ENCODE measurements at places on chromosomes 3 and 15.

- DNase-seq = no peak
These were observed 254.9 kb upstream of the IGF1R start for GRCh38 chr15:98393471-98393870.

GRCh38 chr3:169940470-169941181 is 26.0 kb upstream of the SEC62 start:
- no peak for DNase-seq

DNA sequence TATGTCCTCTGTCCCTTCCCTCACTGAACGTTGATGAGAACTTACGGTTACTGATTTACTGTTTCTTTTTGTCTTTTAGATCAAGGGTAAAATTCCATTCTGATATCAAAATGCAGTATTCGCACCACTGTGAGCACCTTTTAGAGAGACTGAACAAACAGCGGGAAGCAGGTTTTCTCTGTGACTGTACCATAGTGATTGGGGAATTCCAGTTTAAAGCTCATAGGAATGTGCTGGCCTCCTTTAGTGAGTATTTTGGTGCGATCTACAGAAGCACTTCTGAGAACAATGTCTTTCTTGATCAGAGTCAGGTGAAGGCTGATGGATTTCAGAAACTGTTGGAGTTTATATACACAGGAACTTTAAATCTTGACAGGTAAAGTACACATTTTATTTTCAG is 990 bp downstream of the MYNN start:
- DNase-seq = no peak

DNA sequence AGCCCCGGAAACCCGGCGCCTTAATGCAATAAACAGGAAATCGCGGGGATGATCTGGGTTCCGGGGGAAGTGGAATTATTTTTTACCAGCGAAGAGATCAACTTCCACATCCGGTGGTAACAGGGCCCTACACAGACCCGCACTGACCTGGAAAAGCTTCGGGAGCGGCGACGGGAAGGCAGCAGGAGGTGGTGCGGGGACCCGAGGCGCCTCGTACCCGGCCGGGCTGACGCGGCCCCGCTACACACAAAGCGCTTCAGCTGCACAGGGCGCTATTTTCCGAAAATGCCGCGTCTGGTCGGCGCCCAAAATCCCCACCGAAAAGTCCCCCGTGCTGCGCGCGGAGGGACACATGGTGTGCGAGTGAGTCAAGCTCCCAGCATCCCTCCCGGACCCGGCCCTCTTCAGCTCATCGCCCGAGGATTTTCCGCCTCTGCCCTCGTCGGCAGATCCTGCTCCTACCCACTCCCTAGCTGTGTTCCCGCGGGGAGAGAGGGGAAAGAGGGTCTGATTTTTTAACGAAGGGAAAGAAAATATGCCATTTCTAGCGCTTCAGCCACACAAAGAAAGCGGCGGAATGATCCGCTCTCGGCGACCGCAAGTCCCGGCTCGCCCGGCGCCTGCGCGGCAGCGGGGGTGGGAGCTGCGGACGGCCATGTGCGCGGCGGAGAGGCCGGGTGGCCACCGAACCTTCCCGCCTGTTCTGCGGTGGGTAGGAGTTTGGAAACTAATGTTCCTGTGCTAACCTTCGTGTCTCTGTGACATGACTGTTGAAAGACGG is at the start of gene GABPB1:
TSS of gene GABPB1 (minus strand) at position 361 of the 781 bp plus-strand sequence. CDS start 45,400 bp downstream, outside the sequence.
- peak; percentile 89 for DNase-seq

GRCh38 chr3:128761392-128761791 is 35.4 kb downstream of the RAB7A start:
- DNase-seq = no peak

DNA sequence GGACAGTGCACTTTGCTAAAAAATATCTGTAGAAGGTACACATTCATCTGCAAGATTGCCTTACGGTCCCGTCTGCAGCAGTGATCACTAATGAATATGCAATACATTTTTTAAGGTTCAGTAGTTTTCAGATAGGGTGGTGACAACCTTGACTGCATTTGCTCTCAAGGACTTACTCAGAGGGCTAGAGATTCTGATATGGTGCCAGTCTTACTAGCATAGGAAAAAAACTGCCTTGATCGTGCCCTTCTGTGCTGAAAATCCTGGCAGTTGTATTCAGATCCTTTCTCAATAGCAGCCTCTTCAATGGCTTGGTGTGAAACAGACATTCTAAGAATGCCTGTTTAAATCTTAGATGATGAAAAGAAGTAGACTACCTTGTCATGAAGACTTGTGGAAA is 411.9 kb upstream of the CCDC54 start:
- DNase-seq = no peak

DNA sequence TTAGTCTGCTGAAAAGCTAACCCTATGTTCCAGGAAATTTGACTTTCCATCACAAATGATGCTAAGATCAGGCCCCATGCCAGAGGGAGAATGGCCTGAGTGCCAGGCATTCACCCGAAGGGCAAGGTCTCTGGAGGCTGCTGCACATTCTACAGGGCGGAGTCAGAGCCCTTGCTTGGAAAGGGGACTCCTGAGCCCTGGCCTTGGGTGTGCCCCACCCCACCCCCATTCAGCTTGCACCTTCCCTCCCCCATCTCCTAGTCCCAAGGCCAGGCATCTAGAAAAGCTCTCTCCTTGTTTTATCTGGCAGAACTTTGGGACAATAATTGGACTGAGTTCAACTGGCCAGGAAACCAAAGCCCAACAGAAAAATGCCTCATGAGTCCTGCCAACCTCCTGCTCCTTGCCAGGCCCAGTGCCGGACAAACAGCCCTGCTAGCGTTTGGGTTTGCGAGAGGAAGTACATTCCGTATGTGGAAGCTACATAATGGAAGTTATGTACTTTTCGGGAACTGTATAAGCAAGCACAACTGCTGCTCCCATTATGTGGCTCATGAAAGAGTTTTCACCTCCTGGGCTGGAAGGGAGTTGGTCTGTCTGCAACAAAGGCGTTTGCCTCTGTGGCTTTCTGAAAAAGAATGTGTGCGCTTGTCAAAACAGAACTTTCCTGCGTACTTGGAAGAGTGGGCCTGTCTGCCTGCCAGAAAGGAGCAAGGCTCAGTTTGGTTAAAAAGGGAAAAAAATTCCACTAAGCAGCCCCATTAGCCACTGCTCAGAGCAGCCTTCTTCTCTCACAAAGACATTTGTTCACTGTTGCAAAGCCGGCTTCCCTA is 321.5 kb upstream of the CTNNB1 start:
- no peak for DNase-seq

- no peak for DNase-seq
These were observed 28.6 kb downstream of the CGGBP1 start for GRCh38 chr3:88030210-88030609.

GRCh38 chr3:132399054-132399929 is 18.0 kb upstream of the DNAJC13 start:
- DNase-seq = no peak

DNA sequence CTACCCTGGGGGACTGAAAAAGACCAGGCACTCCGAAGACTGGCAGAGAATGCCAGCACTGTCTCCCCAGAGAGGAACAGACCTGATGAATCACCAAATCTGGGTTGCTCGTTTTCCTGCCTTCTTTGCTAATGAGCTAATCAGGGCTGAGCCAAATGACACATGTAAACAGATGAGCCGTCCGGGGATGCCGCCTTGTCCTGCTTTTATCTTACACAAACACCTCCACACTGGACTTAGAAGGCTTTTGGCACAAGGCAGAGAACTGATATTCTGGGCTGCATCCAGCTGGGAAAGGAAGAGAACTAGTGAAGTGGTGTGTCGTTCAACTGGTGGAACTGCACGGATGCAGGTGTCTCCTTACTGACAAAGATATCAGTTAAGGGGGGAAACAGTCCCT is 88.1 kb downstream of the MECOM start:
- peak; percentile 59 for DNase-seq

DNA sequence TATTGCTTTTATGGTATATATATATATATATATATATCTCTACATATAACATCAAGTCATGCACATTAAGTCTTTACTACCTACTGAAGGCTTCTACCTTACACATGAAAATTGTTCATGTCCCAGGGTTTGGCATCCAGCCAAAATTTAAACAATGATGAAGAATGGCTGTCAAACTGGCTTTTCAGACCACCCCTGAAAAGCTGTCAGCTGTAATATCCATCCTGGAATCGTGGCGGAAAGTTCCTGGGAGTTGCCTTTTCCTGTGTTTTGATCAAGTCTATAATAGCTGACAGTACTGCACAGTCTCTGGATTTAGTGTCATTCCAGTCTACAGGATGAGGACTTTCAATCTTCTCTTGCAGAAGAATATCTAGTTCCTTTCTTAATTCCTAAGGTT is 48.3 kb downstream of the DHX36 start:
- no peak for DNase-seq

GRCh38 chr15:74318376-74319137 is 48.9 kb downstream of the CYP11A1 start:
- no peak for DNase-seq

- DNase-seq = no peak
These were observed 533.7 kb upstream of the ATP11B start for GRCh38 chr3:182259579-182259978.

- no peak for DNase-seq
These were observed 9.8 kb downstream of the SYNM start for GRCh38 chr15:99114511-99115299.

DNA sequence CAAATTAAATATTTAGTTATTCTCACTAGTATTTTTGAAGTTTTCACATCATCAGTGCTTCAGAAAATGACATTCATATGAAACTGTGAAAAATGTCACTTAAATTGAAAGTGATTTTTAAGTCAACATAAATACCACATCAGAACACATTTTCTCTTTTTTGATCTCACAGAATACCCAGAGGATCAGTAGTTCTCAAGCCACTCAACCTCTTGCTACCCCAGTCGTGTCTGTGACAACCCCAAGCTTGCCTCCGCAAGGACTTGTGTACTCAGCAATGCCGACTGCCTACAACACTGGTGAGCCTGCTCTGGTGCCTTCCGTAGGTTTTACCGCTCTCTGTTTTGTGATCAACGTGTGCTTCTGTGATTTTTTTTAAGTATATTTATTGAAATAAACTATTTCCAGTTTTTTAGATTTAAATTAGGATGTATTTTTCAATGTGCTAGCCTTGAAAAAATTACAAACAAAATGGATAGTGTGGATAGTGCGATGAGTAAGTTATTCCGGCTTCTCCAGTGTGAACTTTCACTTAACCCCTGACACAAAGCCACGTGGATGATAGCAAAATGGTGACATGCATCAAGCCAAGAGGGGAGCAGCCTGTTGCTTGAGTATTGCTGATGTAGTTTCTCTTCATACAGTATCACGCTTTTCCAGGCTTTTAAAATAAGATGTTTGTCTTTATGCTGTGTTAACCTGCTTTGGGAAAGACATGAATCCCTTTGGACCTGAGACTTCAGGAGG is 26.5 kb downstream of the LYSMD4 start:
- no peak for DNase-seq

- DNase-seq = peak; percentile 82
These were observed 28.4 kb downstream of the IRAK2 start for GRCh38 chr3:10192953-10193691.

DNA sequence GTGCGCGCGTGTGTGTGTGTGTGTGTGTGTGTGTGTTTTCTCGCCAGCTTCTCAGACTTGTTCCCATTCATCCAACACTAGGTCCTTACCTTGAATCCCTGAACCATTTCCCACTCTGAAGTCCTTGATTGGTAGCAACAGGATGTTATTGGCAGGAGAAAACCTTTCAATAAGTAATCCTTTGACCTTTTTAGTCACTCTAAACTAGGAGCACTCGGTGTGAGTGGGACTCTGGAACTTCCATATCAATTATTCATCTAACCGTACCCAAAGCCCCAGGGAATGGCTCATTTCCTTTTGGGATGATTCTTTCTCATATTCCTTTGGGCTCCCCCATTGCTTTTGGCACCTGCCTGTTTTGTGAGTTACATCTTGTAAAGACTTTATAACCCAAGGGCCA is 140.2 kb upstream of the SPRED1 start:
- no peak for DNase-seq

DNA sequence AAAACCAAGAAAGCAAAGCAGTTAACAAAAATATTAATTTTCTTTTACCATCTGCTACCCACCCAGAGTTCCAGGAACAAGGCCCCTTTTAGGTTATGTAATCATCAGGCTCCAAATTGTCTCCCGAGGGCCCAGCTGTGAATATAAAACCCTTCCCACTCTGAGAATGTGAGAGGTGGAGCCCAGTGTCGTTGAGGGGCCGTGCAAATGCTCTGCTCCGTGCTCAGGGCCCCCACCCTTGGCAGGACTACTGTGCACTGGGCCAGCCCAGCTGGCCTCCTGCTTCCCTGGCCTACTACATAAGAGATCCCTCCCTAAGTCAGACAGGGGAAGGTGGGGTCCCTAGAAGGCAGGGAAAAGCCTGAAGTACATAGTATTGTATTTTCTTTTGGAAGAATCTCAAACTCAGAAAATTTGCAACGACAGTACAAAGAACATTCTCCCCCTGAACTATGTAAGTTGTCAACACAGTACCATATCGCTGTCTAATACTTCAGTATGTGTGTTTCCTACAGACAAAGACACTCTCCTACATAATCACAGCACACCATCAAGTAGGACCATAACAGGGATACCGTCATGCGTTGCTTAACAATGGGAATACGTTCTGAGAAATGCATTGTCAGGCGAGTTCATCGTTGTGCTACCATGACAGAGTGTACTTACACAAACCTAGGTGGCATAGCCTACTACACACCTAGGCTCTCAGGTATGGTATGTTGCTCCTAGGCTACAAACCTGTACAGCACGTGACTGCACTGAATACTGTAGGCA is 4.4 kb upstream of the CLEC3B start:
- no peak for DNase-seq

GRCh38 chr15:82535566-82536408 is 4.5 kb downstream of the RPS17 start:
- DNase-seq = no peak

DNA sequence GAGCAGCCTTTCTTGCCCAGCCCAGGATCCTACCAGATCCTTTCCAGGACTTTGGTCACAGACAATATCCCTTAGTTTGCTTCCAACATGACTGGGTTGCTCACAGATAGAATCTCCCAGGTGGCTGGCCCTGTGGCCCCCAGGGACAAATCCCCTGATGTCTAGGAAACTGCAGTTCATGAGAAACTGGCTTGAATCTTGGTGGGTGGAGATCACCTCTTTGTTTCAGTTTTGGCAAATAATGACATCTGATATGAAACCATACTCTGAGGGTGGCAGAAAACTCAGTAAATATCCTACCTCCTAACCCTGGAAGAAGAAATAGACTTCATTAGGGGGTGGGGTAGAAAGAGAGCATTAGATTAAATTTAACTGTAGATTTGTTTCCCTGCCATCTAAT is 44.1 kb upstream of the PFN2 start:
- no peak for DNase-seq

GRCh38 chr15:25713736-25714537 is 149.2 kb downstream of the ATP10A start:
- DNase-seq = no peak

GRCh38 chr15:74369084-74369745 is 1.8 kb upstream of the CYP11A1 start:
- no peak for DNase-seq

GRCh38 chr3:14784087-14784681 is 34.6 kb upstream of the FGD5 start:
- DNase-seq = no peak

- no peak for DNase-seq
These were observed 13.0 kb upstream of the BTLA start for GRCh38 chr3:112512320-112512719.

- no peak for DNase-seq
These were observed 3.7 kb downstream of the SORD start for GRCh38 chr15:45026651-45027190.
